NCI-H1436 (cell line): ENCODE measurements at places on chromosomes 4 and X.

DNA sequence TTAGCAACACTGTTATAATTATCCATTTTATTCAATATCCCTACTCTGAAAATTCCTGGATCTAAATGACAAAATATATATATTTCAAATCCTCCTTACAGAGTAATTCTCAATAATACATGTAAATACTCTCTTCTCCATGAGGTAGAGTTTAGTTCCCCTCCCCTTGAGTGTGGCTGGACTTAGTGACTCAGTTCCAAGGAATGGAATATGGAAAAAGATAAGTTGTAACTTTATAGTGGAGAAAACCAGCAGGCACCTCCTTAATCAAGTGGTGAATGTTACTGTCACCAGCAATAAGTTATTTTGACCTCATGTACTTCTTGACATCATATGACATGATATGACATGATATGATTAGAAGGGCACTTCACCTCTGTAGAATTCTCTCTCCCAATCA lies 302.0 kb downstream of the RAB28 start:
- DNase-seq = no peak

GRCh38 chr4:39637221-39637585 lies 1.5 kb downstream of the SMIM14 start:
- DNase-seq = no peak

DNA sequence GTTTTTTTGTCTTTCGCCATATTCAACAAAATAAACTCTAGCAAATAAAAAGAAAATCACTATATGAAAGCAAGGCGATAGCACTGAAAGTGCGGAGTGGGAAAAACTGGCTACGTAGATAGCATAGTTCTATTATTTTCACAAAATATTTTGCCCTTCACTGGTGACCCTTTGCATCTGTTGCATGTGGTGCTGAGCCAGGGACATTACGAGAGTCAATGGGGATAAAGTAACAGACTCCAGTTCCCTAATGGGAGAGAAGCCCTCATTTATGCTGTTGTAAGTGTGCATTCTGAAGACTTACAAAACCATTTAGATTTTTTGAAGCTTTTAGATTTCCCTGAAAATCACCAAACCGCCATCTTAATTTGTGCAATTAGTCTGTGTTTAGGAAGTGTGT lies 501.6 kb downstream of the PPARGC1A start:
- no peak for DNase-seq

- DNase-seq = no peak
Measured at GRCh38 chrX:72260448-72260847, 16.6 kb downstream of the RPS4X start.

DNA sequence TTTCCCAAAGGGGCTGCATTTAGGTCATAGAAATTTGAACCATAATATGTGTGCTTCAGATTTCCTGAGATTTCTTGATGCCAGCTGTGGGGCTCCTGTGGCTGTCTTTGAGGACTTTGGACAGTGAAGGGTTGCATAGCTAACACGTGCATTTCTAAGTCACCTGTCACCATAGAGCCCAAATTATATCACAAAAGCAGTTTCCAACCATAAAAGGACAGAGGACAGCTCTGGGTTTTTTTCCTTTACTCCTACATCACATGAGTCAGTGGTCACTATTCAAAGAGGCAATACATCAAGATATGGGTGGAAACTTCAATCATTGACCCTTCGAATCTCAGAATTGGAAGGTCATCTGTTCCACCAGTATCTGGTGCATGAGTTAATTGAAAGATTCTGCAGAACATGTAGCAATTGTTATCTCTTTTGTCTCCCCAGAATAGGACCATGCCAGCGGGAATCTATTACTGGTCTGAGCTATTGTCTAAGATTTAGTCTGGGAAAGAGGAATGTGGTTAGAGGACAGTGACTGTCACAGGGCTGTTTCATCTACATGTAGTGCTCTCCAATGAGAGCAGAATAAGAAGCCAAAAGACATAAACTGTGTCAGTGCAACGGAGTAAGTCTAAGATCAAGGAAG lies 133.5 kb downstream of the AASDH start:
- no peak for DNase-seq

GRCh38 chr4:124053872-124054538 lies 657.4 kb downstream of the SPRY1 start:
- no peak for DNase-seq

GRCh38 chr4:168384437-168385141 lies 66.0 kb upstream of the DDX60 start:
- no peak for DNase-seq

- DNase-seq = no peak
Measured at GRCh38 chr4:7649741-7650531, 215.2 kb upstream of the PSAPL1 start.

GRCh38 chr4:5824635-5825034 lies 68.3 kb downstream of the CRMP1 start:
- DNase-seq = no peak

DNA sequence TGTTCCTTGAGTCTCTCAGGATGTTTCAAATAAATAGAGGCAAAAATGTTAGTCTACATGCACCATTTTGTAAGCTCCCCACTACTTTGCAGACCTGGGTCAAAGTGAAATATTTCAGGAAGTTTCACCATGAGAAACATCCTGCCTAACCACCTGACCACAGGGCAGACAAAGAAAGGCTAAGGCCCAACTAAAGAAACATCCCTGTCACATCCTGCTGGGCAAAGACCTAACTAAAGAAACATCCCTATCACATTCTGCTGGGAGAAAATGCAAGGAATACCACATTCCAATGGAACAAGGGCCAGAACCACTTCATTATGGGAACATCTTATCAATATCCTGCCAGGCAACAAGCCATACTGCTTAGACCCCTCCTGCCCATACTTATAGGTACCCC lies 1303.4 kb downstream of the TECRL start:
- no peak for DNase-seq

DNA sequence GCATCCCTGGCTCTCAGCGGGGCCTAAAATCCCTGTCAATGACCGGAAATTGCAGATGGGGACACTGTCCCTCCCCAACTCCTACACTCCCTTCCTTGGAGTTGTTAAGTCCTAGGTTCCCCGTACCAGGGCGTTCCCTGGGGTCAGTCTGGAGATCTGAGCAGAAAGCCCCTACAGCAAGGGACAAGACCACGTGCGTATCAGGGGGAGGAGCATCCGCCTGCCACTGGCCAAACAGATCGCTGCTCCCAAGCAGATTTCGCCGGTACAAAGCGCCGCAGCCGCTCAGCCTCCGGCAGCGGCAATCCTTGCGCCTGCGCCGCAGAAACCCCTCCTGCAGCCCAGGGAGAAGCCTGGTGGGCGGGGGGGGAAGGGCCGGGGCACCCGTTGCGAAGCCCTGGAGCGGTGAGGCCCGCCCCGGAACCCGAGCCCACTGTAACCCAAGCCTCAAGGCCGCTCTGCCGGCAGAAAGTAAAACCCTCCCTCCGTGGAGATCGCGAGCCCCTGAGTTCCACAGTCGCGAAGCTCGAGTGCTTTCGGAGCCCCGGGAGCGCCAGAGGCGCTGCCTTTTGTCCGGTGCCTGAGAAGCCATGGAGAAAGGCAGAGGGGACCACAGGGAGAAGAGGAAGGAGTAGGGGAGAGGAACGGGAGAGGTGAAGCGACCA lies 2.7 kb downstream of the CRMP1 start:
- peak; percentile 77 for DNase-seq

GRCh38 chrX:134930501-134930900 lies 60.3 kb upstream of the SMIM10 start:
- no peak for DNase-seq

- no peak for DNase-seq
Measured at GRCh38 chr4:124530464-124531077, 182.0 kb downstream of the ANKRD50 start.
